ENCODE measurements at places on chromosomes 13 and 19.

- peak; percentile 45 for DNase-seq
These were observed 22.6 kb upstream of the CDC16 start for GRCh38 chr13:114212158-114212495.

GRCh38 chr19:50371914-50372475 is 4.3 kb upstream of the NR1H2 start:
- DNase-seq: no peak

GRCh38 chr19:5338656-5339197 is 1.9 kb downstream of the PTPRS start:
- DNase-seq: no peak

DNA sequence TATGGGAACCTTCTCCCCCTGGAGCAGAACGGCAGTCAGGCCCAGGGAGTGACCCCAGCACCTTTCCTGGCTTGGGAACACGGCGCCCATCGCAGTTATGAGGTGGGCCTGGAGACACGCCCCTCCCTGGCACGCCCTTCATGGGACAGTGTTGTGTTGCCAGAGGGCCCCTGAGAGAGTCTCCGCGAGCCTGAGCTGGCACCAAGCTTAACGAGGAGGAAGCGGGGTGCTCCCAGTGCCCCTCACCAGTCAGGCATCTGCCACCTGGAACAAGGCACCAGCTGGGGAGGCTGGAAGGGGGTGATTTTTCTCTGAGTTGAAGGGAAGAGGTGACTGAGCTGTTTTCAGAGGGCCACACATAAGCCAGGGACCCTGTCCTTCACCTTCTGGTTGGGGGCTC is 180.6 kb downstream of the KDM4B start:
- DNase-seq: no peak

DNA sequence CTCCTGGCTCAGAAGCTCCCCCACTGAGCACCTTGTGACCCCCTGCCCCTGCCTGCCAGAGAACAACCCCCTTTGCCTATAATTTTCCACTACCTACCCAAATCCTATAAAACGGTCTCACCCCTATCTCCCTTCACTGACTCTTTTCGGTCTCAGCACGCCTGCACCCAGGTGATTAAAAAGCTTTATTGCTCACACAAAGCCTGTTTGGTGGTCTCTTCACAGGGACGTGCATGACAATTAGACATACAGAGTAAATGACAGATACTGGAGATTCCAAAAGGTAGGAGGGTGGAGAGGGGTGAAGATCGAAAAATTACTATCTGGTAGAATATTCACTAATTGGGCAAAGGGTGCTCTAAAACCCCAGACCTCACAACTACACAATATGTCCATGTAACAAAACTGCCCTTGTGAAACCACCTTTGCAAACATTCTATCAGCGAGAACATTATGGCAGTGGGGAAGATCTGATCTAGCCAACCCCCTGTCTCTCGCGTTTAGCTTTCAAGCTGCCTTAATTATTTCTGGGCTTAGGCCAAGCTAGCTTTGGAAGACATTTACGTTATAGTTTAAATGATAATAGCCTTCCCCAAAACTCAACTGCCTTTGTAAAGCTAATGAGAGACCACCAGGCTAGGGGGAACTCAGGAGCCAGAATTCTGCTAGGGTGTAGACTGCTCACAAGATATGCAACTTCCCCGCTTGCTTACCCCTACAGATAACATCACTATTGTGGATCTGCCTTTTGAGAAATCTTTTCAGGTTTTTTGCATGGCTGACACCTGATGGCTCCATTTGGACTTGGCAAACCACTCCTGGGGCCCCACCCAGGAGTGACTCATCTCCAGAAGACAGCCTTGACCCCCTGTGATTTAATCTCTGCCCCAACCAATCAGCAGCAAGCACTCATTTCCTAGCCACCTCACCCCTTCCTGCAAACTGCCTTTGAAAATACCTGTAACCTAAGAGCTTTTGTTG is 1534.0 kb upstream of the SPRY2 start:
- no peak for DNase-seq

- DNase-seq: no peak
These were observed 7.7 kb upstream of the MISP start for GRCh38 chr19:743168-743687.

GRCh38 chr13:84399320-84400085 is 517.2 kb upstream of the SLITRK1 start:
- DNase-seq: no peak

GRCh38 chr13:50901701-50902100 is 7.9 kb upstream of the RNASEH2B start:
- DNase-seq: no peak

DNA sequence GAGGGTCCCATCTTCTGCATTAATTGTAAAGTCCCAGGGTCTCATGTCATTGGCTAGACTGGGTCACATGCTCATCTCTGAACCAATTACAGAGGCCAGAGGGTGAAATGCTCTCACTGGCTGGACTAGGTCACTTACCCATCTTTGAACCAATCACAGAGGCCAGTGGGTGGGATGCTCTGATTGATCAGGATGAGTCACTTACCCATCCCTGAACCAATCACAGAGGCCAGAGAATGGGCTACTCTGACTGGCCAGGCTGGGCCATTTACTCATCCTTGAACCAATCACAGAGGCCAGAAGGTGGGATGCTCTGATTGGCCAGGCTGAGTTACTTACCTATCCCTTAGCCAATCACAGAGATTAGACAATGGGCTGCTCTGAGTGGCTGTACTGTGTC is 5.3 kb downstream of the MISP start:
- peak; percentile 42 for DNase-seq

DNA sequence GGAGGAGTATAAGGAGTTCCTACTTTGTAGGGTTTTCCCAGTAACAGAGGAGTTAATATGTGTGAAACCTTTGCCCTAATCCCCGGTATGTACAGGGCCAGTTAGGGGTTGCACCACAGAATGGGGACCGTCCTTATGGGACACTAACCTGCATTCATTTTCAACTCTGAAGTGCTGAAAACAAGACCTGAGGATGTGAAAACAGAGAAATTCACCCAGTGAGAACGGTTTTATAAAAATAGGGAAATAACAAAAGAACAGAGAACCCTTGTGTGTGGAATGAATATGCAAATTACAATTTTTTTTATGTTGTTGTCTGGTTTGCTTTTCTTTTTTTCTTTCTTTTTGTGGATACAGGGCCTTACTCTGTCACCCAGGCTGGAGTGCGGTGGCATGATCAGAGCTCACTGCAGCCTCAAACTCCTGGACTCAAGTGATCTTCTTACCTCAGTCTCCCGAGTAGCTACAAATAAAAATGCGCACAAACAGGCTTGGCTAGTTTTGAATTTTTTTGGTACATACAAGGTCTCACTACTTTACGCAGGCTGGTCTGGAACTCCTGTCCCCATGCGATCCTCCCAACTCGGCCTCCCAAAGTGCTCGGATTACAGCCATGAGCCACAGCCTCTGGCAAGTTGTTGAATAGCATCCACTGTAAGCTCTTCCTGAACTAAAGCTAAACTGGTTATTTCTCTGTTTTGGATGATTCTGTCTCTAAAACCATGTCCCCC is 10.6 kb downstream of the CLC start:
- no peak for DNase-seq

DNA sequence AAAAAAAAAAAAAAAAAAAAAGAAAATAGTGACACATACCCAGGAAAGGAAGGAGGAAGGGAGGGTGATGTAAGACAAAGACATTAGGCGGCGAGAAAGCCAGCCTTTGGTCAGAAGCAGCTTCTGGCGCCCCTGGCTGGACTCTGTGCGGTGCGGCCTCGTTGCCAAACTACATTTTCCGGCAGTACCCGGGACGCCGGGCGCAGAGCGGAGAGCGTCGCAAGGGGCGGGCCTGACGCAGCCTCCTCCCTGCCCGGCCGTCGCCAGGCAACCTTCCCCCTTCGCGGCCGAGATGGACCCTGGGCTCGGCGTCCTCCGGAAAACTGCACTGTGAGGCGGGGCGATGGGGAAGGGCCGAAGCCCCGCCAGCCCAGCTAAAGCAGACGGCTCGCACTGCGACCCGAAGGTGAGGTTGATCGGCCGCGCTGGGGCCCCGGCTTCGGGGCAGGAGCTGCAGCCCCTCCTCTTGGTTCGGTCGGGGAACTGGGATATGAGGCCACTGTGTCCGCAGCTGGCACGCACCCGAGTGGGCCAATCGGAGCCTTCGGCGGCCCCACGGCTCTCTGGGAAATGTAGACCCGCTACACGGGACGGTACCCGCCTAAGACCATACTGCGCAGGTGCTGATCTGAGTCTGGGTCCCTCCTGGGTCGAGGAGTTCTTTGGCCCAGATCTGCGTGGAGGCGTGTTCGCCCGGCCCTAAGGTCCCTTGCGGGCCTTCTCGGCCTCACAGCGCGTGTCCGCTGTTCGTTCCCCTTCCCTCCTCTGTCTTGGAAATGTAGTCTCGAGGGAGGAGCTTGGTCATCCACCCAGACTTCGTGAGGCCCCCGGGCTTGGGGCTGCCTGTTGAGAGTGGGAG is 2.3 kb upstream of the MZF1 start:
- peak; percentile 95 for DNase-seq

GRCh38 chr13:92560883-92561282 is 665.7 kb upstream of the GPC6 start:
- no peak for DNase-seq

- DNase-seq: no peak
These were observed 6.5 kb downstream of the SLC44A2 start for GRCh38 chr19:10631874-10632273.

DNA sequence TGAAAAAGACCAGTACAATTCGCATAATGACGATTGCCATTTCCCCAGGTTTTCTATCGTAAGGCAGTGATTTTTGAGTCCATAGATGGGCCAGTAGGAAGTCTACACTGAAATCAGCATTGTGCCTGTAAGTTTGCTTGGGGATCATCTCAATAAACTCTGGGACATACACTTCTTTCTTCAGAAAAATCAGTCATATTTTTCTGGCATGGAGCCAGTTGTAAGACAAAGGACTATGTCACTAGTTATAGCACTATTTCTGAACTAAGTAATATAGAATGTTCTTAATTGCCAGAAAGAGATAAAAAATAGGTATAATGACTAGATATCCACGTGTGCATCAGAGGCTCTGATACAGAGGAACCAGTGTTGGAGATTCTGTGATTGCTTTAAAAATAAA is 243.5 kb downstream of the LMO7 start:
- no peak for DNase-seq

DNA sequence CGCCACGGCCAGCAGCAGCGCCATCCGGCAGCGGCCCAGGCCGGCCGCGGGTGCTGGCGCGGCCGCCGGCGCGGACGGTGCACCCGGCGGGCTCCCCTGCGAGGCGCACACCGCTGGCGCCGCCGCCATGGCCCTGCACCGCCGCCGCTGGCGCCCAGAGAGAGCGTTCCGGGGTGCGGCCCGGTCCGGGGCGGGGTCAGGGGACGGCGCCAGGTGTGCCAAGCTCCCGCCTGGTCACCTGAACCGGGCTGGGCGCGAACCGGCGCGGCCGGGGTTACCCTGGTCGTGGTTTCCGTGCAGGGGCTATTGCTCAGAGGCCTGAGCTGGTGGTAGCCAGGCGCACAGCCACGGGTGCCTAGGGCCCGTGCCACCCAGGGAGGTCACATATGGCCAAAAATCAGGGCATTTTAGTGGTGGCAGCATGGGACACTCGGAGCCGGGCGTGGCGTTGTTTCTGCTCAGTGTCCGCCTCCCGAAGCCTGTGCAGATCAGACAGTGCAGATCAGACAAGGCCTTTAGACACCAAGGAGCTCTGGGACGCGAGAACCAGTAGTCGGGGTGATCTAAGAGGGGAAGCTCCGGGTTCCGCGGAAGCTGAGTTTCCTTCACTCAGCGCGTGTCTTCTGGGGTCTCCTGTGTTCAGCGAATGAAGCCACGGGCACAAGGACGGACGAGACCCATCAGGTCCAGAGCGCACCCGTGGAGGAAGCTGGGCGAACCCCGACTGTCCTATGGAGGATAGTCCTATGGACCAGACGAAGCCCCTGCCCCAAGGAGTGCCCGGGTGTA is at the start of gene TMEM238:
TSS of gene TMEM238 (minus strand) at position 162 of the 789 bp plus-strand sequence. CDS start at position 129, 33 bp downstream.
- DNase-seq: no peak

DNA sequence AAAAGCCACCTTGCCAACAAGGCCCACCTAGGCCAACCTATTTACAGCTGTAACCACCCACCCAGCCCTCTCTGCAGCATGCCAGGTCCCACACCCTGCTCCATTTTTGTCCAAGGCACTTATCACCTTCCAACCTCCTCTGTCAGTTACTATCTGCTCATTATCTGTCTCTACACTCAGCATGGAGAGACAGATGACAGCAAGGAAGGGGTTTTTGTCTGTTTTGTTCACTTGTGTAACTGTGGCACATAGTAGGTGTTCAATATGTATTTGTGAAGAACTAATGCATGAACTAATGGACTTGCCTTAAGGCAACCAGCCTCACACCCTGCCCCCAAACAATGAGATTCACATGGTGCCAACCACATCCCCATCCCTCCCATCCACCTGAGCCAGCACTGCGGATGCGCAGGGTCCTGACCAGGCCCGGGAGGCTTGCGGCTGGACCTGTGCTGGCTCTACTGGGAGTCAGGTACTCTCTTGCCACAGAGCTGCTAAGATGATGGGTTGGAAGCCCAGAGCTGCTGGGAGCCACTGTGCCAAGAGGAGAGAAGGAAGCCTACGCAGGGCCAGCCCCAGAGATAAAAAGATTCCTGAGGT is 17.3 kb downstream of the DEDD2 start:
- DNase-seq: no peak

- no peak for DNase-seq
These were observed 6.0 kb downstream of the SIGLEC11 start for GRCh38 chr19:49954933-49955332.

DNA sequence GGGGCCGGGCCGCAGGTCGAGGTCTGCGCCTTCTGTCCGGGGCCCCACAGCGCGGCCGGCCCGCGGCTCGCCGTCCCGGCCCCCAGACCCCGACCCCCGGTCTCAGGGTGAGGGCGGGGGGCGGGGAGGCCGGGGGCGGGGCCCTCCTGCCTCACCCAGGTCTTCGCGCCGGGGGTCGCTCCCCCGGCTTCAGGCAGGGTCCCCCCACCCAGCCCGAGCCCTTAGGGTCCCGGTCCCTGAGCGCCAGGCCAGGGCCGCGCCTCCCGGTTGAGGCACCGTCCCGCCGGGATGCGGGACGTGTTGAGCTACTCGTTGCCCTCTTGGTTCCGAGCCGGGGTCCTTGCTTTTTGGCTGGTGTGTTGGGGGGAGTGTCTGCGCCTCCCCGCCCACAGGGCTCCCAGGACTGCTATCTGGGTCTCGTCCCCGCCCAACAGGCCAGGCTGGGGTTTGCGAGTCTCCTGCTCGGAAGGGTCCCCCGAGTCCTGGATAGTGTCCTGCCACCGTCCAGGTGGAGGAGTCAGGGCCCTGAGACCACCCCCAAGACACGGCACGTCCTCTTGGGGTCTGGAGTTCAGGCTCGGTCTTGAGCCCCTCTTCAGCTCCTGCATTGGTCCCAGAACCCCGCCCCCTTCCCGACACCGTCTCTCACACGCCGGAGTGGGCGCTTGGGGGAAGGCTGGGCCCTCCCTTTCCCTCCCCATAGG is 452 bp downstream of the PIAS4 start:
- no peak for DNase-seq

DNA sequence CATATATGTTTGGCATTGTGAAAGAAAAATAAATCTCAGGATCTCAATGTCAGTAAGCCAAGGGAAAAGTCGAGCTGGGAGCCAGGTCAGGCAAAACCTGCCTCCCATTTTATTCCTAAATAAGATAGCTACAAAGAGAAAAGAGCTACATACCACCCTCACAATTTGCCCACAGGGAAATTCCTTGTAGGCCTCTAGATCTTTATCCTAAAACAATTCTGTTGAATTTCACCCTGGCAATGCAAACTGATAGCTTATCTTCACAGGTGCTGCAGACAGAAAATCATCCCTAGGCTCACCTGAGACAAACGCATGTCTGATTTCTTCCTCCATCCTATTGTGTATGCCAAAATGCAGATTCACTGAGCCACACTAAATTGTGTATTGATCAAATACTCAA is 2587.1 kb downstream of the PCDH9 start:
- no peak for DNase-seq

All from astrocyte of the spinal cord (primary cell).